ENCODE measurements at places on chromosomes 6 and 20. TPM values are rescaled to one million over a fixed set of nuclear protein-coding genes. Genes with fewer than 3 reads are reported as not detected.

- no peaks in the 10 kb centered on the region for H3K27me3 ChIP-seq
- peak overlapping the region; percentile 79 for H3K4me3 ChIP-seq
- DNase-seq, result peak; percentile 38
- peaks cover 58% of the 10 kb centered on the region for H3K4me1 ChIP-seq
These were observed 236.3 kb downstream of the BCAS1 start for GRCh38 chr20:53834062-53834442.

- DNase-seq, result no peak
- H3K4me3 ChIP-seq, result no peak overlapping the region
- H3K36me3 ChIP-seq, result no peaks in the 10 kb centered on the region
- peaks cover 5% of the 10 kb centered on the region for H3K4me1 ChIP-seq
These were observed 262.1 kb downstream of the LRFN2 start for GRCh38 chr6:40325041-40325440.

SIRPB1 gene
- 0.92 TPM for total RNA-seq

SYNDIG1 gene
- total RNA-seq, result not detected

- no peaks in the 10 kb centered on the region for H3K4me1 ChIP-seq
- DNase-seq, result no peak
- H3K27me3 ChIP-seq, result no peaks in the 10 kb centered on the region
- no peak overlapping the region for H3K4me3 ChIP-seq
- H3K27ac ChIP-seq, result no peak overlapping the region
These were observed 399.8 kb upstream of the EPHA7 start for GRCh38 chr6:93819189-93819588.

DNA sequence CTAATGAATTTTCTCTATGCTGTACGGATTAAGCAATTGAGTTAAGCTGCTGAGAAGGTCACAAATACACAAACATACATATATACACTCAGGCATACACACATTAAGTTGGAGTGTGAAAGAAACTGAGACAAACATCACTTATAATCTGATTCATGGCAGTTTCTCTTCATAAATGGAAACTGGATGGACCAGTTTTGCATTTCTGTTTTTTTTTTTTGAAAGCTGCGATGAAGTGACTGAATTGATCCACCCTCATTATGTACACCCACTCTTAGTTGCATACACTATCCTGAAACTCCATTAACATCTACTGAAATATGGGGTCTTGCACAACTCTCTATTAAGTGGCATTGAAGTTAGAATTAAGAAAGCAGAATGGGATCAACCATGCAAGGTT is 32.9 kb upstream of the TENT5A start:
- no peaks in the 10 kb centered on the region for H3K36me3 ChIP-seq
- no peak for DNase-seq

CDSN gene
- not detected for total RNA-seq

DNA sequence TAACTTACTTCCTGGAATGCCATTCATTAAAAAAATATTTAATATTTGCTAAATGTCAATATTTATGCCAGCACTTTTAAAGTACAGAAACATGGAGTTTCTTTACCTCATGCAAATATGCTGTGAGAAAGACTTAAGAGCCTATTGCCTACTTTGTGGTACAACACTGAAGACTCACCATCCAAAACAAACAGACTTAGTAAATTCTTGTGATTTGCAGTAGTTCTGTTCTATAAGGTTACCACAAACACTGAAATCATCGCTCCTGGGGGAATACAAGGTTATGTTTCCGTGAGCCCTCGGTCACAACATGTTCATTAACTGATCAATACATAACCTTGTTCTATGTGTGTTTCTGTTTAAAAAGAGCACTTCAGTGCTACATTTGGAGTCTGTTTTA is 78.3 kb downstream of the ATG5 start:
- peaks cover 17% of the 10 kb centered on the region for H3K4me1 ChIP-seq
- H3K36me3 ChIP-seq, result peaks cover 28% of the 10 kb centered on the region
- no peaks in the 10 kb centered on the region for H3K27me3 ChIP-seq
- no peak for DNase-seq
- no peak overlapping the region for H3K4me3 ChIP-seq

BMP6 gene
- total RNA-seq, result 0.18 TPM

- H3K27ac ChIP-seq, result no peak overlapping the region
- no peak overlapping the region for H3K4me3 ChIP-seq
- H3K4me1 ChIP-seq, result peaks cover 24% of the 10 kb centered on the region
- no peaks in the 10 kb centered on the region for H3K27me3 ChIP-seq
These were observed 12.1 kb downstream of the SS18L1 start for GRCh38 chr20:62155428-62156253.

GRCh38 chr6:118305081-118305480 is 243.0 kb upstream of the PLN start:
- no peaks in the 10 kb centered on the region for H3K4me1 ChIP-seq
- H3K36me3 ChIP-seq, result no peaks in the 10 kb centered on the region
- DNase-seq, result no peak
- H3K27ac ChIP-seq, result no peak overlapping the region
- H3K27me3 ChIP-seq, result no peaks in the 10 kb centered on the region
- no peak overlapping the region for H3K4me3 ChIP-seq

DNA sequence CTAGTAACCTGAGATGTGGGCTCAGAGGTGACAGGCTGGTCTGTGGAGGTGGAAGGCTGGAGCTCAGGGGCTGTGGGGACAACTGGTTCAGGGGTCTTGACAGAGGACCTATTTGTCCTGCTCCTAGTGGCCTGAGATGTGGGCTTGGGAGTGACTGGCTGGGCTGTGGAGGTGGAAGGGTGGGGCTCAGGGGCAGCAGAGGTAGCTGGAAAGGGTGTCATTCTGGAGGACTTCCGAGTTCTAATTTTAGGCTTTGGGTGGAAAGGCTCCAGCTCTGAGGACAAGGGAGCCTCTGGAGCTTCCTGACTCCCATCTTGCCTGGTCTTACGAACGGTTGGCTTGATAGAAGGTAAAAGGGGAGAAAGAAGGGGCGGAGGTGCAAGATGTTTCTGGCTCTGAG is 11.5 kb downstream of the MDC1 start:
- no peak for DNase-seq
- no peak overlapping the region for H3K4me3 ChIP-seq
- no peaks in the 10 kb centered on the region for H3K4me1 ChIP-seq
- H3K27me3 ChIP-seq, result no peaks in the 10 kb centered on the region
- peaks cover 55% of the 10 kb centered on the region for H3K36me3 ChIP-seq
- H3K27ac ChIP-seq, result no peak overlapping the region

NKX2-2 gene
- total RNA-seq, result not detected

- DNase-seq, result no peak
- H3K4me1 ChIP-seq, result peaks cover 20% of the 10 kb centered on the region
- H3K27me3 ChIP-seq, result peaks cover 12% of the 10 kb centered on the region
- H3K27ac ChIP-seq, result no peak overlapping the region
These were observed 37.4 kb upstream of the SLC9A8 start for GRCh38 chr20:49775229-49775693.

EXOC2 gene
- total RNA-seq, result 30.2 TPM

CCR6 gene
- 0.23 TPM for total RNA-seq

Data from activated CD8-positive, alpha-beta T cell treated with anti-CD3 and anti-CD28 coated beads for 36 hours (primary cell).